ENCODE measurements at places on chromosomes 12 and 14.

DNA sequence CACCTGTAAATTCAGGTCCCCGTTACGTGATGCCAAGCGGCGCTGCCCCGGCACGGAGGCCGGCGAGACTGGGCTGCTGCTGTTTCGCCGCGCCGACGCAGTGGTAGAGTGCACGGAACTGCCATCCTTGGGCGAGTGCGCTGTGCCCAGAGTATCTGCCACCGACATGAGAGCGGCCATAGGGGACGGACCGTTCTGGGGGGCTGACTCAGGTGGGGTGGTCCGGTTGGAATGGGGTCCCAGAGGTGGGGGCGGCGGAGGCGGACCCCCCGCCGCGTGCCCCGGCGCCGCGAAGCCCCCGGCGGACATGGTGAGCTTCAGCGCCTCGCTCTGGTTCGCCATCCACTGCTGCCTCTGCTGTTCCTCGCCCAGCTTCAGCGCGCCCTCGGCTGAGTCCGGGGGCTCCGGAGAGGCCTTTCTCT is 2.8 kb downstream of the IRF2BPL start:
- no peak for DNase-seq

- DNase-seq = no peak
Observed at GRCh38 chr14:33814010-33814409, 136.9 kb downstream of the EGLN3 start.

DNA sequence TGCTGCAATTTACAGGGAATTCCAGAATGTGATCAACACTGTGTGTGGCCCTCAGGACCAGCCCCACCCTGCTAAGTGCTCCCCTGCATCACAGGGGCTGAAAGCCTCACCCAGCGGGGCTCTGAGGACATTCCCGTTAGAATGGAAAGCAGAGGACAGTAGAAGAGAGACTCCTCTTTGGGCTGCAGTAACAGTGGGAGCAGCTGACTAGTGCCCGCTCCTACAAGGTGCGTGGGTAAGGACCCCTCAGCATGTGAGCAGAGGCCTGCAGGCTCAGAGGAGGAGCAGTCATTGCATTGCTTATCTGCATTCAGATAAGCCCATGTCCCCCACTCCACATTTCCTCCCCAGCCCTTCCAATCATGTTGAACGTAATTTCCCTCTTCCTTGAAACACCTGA is 120.1 kb downstream of the ITPR2 start:
- DNase-seq = no peak

DNA sequence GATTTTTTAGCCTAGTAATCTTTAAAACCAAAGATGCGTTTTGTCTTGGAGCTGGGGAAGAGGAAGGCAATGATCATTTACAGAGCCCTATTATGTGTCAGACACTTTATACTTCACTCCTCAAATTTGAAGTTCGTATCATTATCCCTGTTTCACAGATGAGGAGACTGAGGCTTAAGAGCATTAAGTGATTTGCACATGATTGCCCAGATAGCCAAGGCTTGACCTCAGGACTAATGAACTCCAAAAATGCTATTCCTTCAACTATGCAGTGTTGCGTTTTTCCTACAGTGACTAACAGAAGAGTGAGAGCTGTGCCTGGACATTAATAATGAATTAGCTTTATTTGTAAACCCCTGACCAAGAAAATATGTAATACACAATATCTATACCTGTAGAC is 136.8 kb upstream of the EEA1 start:
- DNase-seq = no peak

GRCh38 chr12:1639538-1639937 is 10.5 kb downstream of the WNT5B start:
- no peak for DNase-seq

GRCh38 chr14:21543521-21543960 is 17.4 kb upstream of the SALL2 start:
- no peak for DNase-seq

DNA sequence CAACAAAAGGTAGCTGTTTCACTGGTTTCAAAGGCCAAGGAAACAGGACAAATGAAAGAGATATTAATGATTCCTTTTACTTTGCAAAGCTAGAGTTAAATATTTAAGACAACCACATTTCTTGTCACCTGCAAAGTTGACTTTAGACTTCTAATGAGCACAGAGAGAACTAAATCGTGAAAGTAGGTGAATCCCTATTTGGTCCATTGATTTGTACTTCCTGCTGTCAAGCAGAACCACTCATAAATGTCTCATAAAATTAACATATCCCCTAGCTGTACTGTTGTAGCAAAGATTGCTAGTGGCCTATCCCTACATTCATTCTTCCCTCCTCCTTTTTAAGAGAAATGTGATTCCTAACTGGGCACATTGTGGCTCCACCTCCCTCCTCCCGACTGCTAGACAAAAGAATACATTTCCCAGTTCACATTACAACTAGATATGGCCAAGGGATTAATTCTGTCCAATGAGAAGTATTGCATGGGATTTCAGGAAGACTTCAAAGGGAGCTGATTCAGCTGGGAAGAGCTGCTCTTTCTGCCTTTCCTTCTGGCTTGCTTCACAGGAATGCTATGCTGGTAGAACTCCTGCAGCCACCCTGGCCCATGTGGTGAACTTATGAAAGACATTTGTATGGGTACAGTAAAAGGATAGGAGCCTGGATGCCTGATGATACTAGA is 227.5 kb upstream of the ABCD2 start:
- DNase-seq = no peak

DNA sequence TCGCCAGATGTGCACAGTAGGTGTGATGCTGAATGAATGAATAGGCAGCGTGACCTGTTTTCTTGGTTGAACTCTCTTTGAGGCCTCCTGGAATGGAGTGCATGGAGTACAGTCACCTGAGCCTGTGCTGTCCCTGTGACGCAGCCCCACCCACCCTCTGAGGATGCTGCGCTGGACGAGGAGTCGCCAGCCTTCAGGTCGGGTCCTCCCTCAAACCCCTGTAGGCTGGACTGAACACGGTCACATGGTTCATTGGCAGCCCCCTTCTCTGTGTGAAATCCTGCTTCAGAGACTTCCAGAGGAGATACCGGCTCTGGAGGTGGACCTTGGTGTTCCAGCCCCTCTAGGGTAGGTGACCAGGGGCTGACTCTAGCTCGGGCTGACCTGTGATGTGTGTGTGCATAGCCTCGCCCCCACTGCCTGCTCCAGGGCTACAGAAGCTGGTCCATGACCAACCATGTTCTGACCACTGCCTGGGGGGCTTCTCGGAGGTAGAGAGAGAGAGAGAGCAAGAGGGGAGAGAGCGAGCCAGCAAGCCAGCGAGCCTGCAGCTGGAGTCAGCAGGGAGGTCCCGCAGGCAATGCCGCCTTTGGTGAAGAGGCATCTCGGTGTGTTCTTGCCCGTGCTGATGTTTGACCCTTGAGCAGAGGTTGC is 158.0 kb upstream of the RTL1 start:
- no peak for DNase-seq

DNA sequence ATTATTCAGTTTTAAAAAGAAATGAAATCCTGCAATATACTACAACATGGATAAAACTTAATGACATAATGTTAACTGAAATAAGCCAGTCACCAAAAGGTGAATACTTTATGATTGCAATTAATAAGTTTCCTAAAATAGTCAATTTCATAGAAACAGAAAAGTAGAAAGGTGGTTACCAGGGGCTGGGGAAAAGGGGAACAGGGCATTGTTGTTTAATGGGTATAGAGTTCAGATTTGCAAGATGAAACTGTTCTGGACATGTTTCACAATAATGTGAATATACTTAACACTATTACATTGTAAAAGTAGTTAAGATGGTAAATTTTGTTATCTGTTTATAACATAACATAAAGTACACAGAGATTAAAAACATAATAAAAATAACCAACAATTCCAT is 550.9 kb downstream of the CCER1 start:
- DNase-seq = no peak

GRCh38 chr14:21669284-21669683 is 4.3 kb downstream of the OR4E1 start:
- no peak for DNase-seq

DNA sequence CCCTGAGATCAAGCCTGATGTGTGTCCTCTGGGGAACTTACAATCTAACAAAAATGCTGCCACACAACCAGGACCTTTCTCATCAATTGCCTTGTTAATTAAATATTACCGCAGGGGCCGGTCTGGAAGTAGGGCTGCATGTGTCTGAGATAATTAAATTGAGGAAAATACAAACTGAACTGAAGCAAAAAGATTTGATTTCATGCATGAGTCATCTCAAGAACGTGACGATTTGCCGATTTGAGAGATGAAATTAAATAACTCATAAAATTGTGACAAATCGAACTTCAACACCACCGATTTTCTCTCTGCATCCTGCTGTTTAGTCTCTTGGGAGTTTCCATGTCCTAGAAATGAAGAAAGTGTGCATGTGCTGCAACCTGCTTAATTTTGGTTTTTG is 94.6 kb upstream of the DAAM1 start:
- no peak for DNase-seq

GRCh38 chr14:99191395-99192027 is 80.5 kb downstream of the BCL11B start:
- DNase-seq = peak; percentile 56

- DNase-seq = no peak
Observed at GRCh38 chr12:78756936-78757335, 107.6 kb upstream of the SYT1 start.

DNA sequence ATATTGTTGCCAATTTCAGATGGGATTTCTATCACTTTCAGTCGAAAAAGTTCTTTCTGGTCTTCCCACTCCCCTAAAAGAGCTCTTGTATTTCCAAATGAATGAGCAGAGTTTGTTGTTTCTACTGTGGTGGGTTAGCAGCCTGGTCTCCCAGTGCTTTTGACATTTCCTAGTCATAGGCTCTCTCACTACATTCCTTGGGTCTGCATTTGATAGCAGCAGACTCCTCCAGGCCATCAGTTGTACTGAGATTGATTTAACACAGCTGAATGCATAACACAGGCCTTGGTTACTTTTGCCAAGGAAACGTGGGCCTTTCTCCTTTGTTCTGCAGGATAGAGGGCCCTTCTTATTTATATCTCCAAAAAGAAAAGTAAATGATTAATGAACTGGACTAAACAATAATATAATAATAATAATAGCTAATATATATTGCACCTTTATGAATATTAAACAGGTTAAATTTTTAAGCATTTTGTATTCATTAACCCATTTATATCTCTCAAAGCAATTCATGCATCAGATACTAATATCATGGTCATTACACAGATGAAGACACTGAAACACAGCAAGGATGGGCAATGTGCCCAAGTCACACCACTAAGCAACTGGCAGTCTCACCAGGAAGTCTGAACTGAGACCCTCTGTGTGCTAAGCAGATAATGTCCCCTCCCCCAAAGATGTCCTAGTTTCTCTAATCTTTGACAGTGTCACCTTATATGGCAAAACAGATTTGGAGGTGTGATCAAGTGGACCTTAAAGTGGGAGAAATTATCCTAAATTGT is 1579.2 kb downstream of the AACS start:
- no peak for DNase-seq

- DNase-seq = no peak
Observed at GRCh38 chr12:61870658-61871484, 389.3 kb upstream of the USP15 start.

Measured in stimulated activated naive CD4-positive, alpha-beta T cell (primary cell).